ENCODE measurements at places on chromosomes 16 and 17.
A peak's percentile ranks its signal among the peaks of the same experiment; 100 is the strongest.

DNA sequence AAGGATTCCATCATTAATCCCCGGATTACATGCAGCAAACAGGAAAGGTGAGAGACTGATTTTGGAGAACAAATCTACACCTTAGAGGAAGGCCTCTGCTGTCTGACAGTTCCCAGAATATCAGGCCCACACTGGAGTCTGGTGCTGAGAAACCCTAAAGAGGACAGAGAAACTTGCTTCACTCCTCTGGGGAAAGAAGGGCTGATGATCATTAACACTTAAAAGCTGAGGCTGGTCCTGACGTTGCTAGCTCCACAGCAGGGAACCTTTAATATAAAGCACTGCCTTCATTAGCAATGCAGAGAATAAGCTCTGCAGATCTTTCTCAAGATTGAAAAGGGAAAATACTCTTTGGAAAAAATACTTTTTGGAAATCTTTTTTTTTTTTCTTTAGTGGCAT lies 1472.4 kb upstream of the GOT2 start:
- DNase-seq: no peak

- peak; percentile 89 for DNase-seq
These were observed at the start of gene C17orf107 for GRCh38 chr17:4899341-4900230. Gene C17orf107, plus strand, starts transcription at chr17:4899536. Its CDS starts 227 bp downstream, at chr17:4899763.

DNA sequence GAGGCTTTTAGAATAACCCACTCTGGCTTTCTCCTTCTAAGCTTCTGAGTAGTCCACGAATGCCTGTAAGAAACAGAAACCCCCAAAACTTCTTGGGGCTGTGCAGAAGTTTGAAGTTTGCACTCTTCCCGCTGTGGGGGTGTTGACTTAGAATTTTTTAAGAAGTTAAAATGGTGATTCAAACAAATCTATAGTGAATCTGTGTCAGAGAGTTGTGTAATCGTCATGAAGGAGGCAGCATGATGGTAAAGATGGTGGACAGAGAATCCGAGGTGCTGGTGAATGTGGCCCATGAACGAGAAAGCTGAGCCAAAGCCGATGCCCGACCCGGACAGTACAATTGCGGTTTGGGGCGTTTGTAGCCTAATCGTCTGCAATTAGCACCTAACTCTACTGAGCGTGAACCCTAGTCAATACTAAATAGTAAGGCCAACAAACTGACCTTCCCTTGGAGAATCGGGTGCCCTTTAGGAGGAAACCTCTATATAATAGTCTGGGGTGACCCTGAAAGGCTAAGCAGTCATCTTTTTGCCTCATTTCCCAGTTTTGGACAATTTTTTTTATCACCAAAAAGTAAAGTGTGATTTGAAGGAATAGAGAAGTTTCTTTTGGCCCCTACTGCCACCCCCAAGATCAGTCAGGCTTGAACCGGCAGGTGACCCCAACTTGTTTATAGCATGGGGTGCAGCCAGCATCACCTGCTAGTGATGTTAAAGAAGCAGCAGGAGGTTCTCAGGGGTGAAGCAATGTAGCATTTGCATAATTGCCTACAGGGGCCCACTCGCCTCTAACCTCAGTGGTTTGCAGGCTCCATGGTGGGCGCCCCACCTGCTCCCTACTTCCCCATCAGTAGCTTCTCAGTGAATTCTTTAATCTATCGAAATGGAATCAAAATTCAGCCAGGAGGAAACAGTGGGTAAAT lies 11.2 kb downstream of the IRF8 start:
- no peak for DNase-seq

GRCh38 chr16:5035909-5036227 lies 2.1 kb upstream of the NAGPA start:
- no peak for DNase-seq

DNA sequence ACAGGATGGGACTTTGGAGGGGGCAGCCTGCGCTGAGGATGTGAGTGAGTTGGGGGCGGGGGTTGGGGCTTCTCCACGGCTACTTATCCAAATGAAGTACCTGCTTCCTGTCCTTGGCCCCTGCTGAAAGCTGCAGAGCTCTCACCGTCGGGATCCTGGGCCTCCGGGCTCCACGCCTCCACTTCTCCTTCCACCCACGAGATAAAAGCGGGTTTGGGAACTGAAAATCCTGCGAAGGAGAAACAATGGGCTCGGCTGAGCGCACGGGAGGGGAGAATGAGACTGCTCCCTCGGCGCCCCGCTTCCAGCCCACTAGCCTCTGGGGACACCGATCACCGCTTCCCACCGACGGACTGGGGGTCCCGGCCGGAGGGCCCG lies 486 bp downstream of the ZNF785 start:
- no peak for DNase-seq

DNA sequence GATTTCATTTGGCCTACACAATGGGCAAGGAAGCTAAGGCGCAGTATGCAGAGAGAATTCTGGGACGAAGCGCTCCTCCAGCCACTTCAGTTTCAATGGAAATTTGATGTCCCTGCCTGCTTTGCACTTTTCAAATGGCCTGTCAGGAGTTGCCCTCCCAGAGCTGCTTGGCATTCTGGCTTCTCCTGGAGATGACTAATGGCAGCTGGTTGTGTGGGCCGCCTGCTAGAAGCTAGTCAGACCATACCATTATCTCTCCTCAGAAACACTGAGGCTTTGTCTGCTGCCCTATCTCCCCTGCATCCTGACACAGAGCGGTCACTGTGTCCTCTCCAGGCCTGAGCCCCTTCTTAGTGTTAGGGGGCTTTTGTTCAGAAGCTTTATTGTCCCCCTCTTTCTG lies 180.1 kb downstream of the SPECC1 start:
- DNase-seq: peak; percentile 94

GRCh38 chr17:40364906-40365305 lies 369 bp upstream of the GJD3 start:
- DNase-seq: no peak

DNA sequence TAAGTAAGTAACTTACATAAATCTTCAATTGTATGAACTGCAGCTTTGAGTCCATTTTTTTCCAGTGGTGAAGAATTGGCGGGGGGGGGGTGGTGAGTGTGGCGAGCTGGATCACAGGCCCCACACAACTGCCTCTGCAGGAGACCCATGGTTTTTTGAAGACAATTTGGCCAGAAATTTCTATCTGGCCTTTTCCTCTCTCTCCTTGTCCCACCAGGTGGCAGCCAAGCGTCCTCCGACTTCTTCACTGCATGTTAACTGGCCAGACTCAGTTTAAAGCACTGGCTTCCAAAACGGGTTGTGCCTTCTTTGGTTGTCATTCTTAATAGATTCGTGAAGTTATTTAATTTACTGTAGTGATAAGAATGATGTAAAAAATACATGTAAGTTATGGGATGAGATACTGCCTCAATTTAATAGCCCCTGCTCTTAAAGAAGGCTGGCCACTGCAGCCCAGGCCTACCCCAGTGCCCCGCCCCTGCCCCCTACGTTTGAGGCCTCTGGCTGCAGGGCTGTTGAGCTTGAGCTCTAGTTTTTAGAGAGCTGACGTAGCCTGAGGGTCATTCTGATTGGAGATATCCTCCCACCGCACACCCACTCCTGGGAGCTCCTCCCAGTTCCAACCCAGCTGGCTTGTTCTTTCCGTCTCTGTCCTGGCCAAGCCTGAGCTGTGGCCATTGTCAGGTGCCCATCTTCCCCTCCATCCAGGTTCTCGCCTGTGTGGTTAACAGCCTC lies 36.4 kb downstream of the AKAP1 start:
- DNase-seq: peak; percentile 52

GRCh38 chr16:46558018-46558417 lies 63.2 kb downstream of the SHCBP1 start:
- DNase-seq: no peak

DNA sequence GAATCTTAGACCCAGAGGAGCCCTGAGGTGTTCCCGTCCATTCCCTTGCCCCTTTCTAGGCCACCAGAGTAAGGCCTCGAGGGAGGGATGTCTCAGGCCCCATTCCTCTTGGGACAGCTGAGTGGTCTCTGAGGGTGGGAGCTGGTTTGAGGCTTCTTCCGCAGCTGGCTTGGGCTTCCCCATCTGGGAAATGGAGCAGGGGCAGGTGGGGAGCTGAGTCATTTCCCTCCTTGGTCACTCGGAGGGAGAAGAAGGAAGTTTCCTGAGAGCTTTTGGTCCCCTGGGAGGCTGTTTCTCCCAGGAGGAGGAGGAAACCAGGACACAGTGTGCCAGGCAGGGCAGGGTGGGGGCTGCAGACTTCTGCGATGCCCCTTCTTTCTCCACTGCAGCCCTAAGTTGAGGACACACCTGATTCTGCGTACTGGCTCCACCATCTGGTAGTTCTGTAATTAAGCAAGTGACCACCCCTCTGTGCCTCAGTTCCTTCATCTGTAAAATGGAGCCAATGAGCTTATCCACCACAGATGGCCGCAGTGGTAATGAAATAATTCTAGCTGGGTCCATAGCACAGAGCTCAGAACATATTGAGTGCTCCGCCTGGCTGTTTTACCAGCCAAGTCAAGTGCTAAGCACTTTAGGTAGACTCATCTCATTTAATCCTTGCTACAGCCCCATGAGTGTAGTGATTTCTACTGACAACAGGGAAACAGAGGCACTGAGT lies 1.6 kb upstream of the KCNJ12 start:
- no peak for DNase-seq

GRCh38 chr16:84354306-84354705 lies 14.0 kb upstream of the ATP2C2 start:
- no peak for DNase-seq

DNA sequence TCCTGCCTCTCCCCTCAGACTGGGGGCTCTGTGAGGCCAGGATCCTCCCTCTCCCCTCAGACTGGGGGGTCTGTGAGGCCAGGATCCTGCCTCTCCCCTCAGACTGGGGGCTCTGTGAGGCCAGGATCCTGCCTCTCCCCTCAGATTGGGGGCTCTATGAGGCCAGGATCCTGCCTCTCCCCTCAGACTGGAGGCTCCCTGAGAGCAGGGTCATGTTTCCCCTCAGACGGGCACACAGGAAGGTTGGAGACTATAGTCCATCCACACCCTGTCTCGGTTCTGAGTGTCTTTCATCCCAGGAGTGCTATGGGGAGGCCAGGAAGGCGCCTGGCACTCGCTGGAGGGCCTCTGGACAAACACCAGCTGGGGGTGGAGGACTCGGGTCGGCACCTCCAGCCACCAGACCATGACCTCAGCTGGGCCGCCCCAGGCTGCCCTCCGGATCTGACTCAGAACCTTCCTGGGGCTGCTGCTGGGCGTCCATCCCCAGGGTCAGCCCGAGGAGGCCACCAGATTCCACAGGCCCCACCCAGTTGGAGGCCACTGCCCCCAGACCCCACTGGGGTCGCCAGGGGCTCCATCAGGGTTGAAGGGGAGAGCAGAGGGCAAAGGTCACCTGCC lies 21.9 kb upstream of the DLX4 start:
- DNase-seq: no peak

- peak; percentile 58 for DNase-seq
These were observed 154.4 kb downstream of the FOXL1 start for GRCh38 chr16:86732621-86733295.

GRCh38 chr17:77444984-77445759 lies 304.4 kb downstream of the SEC14L1 start:
- DNase-seq: no peak

DNA sequence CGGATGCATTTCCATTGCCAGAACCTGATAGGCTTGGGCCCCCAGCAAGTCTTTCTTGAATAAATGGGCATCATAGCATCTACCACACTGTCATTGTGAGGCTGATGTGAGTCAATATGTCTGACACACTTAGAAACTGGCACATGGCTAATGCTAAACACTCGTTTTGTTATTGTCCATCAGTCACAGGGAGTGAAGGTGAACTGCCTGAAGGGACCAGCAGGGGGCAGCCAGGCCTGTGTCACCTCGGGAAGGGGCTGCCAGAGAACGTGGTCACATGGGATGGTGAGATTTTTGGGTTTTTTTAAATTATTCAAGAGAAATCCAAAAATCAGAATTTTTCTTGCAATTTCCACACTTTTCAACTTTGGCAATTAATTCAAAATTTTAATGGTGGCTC lies 831 bp upstream of the RCVRN start:
- DNase-seq: peak; percentile 58

GRCh38 chr17:67260170-67260987 lies 15.4 kb upstream of the HELZ start:
- DNase-seq: no peak

DNA sequence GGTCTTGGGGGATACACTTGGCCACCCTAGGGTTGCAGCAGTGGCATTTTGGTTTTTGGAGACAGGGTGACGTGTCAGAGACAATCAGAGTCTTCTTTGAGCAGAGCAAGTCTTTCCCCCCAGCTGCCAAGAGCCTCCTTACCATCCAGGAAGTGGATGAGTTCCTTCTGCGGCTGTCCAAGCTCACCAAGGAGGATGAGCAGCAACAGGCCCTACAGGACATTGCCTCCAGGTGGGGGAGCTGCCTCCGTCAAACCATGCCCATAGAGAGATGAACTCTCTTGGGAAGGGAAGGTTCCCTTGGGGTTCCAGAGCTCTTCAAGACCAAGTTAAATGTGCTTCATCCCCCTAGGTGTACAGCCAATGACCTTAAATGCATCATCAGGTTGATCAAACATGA lies 11.3 kb downstream of the LIG3 start:
- no peak for DNase-seq

GRCh38 chr16:9333469-9333868 lies 242.0 kb downstream of the HAPSTR1 start:
- no peak for DNase-seq

GRCh38 chr17:17515934-17516930 lies 20.0 kb upstream of the RASD1 start:
- no peak for DNase-seq

DNA sequence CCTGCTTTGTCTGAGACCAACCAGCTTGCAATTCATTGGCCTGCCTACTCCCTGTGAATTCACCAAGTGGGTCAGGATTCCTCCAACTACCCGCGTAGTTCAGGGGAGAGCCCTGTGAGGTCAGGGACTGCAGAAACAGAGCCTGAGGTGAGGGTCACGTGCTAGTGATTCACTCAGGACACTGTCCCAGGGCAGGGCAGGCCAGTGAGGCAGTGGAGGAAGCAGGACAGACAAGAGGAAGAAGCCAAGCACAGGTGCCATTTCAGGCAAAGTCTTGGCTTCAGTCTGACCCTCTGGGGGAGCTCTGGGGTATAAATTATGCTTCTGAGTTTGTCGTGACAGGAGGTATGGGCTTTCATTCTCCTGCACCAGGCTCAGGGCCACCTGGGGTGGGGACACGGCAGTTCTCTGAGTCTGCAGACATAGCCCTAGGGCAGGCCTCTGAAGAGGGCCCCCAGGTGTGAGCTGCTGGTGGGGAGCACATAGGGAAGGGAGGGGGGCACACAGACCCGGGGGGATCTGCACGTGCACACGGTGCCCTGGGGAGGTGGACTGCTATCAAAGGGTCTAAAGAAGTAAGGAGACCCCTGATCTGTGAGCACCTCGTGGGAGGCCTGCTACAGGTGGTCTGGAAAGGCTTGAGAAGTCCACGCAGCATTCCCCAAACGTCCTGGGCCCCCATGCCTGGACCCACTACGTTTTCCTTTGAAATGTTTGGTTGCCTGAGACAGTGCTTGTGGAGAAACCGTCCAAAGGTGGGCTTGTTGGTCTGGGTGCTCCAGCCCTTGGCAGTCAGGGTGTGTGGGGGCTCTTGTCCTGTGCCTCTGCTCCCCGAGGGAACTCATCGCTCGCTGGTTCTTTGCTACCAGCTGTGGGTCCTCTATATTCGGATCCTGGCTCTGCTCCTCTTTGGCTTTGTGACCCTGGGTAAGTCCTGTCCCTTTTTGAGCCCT lies 46.4 kb downstream of the NKD1 start:
- DNase-seq: no peak
